Foreskin keratinocyte (primary cell): ENCODE measurements at places on chromosomes 3 and 15. TPM values are rescaled to one million over a fixed set of nuclear protein-coding genes. Genes with fewer than 3 reads are reported as not detected.

The P2RY14 gene
- total RNA-seq: not detected in 2 replicates

The THAP10 gene
- total RNA-seq: 3.1 and 3.7 TPM in 2 replicates

The RNU6-1 gene
- total RNA-seq: not detected in 2 replicates

The RBP2 gene
- total RNA-seq: not detected in 2 replicates

The DAZL gene
- total RNA-seq: not detected in 2 replicates

The STAC gene
- 1.3 and 1.7 TPM in 2 replicates for total RNA-seq

The MYZAP gene
- 2.9 and 3.5 TPM in 2 replicates for total RNA-seq

The DPPA2 gene
- not detected in 2 replicates for total RNA-seq

The LRTM1 gene
- not detected in 2 replicates for total RNA-seq

The C15orf62 gene
- 0.11 and 0.14 TPM in 2 replicates for total RNA-seq

The RYR3 gene
- under 0.01 TPM in 2 replicates for total RNA-seq

The TPRG1 gene
- 0.24 and 0.42 TPM in 2 replicates for total RNA-seq

The KCNMB2 gene
- total RNA-seq: not detected in 2 replicates

The TEX264 gene
- total RNA-seq: 54.9 and 57.3 TPM in 2 replicates
